ENCODE measurements at places on chromosomes 16 and 17.

- DNase-seq, result no peak
Measured at GRCh38 chr17:1126250-1126797, 53.5 kb downstream of the ABR start.

DNA sequence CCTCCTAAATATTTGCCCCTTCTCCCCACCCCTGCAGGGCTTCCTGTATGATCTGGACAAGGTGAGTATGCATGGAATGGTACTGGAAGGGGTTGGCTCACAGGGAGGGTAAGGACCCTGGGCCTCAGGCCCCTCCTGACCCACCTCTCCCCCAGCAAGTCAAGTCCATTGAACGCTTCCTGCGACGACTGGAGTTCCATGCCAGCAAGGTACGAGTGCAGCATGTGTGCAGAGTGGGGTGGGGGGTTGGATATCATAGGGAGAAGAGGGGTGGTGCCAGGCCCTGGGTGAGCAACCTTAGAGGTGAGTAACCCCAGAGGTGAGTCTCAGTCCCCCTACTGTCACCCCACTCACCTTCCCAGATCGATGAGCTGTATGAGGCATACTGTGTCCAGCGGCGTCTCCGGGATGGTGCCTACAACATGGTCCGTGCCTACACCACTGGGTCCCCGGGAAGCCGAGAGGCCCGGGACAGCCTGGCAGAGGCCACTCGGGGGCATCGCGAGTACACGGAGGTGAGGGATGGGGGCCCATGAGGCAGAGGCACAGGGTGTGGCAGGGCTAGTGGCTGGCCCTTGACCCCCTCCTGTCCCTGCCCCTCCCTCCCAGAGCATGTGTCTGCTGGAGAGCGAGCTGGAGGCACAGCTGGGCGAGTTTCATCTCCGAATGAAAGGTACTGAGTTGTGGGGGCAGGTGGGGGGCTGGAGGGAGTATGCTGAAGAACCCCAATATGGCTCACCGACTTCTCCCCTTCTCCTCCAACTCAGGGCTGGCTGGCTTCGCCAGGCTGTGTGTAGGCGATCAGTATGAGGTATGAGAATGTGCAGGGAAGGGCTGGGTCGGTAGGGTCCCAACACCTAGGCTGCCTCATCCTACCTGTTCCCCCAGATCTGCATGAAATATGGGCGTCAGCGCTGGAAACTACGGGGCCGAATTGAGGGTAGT, 11.3 kb downstream of the RIPOR1 start:
- DNase-seq, result no peak

DNA sequence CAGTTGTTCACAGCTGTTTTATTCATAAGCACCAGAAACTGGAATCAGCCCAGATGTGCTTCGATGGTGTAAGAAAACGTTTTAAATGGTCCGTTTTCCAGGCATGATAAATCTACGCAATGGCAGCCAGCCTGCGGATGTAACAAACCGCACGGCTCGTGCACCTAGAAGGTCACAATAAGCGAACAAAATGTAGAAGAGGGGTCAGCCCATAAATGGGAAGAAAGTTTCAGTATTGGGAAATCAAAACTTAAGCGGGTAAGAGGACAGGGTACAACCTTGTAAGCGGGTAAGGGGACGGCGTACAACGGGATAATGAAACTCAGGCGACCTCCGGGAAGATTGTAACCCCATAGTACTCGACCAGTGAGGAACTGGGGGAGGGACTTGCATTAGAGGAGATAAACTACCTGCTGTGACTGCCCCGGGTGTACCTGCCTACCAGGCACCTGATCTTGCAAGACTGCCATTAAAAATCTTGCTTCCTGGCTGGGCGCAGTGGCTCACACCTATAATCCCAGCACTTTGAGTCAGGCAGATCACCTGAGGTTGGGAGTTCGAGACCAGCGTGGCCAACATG, 66.6 kb downstream of the ANKRD11 start:
- DNase-seq, result no peak

DNA sequence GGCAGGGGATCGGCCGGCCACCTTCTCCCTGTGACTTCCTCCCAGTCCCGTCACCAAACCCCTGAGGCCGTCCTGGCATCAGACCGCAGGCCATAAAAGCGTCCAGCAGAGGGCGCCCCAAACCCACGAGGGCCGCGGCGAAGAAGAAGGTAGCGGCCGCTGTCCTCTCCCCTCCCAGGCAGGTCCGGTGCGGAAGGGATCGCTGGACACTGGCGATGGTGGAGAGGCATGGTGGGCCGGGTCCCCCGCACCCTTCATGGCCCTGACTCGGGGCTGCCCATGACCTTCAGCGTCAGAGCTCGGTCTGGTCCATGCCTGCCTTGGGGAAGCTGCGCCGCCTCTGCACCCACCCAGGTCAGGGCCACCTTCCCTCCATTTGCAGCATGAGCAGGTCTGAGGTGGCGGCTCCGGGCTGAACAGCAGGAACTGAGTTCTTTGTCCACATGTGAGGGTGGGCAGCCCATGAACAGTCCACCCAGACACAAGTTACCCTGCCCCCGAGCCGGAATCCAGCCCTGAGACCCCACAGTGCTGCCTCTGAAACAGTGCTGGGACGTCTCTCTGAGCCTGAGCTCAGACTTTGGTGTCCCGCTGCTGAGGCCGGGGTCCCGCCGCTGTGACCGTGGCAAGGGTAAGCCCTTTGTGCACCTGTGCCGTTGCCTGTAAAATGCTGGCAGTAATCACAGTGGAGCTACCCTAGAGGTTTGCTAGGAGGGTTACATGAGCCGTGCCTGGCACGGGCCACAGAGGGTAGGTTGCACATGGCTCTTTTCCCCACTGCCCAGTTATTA, 40.8 kb upstream of the CMIP start:
- DNase-seq, result peak; percentile 47

DNA sequence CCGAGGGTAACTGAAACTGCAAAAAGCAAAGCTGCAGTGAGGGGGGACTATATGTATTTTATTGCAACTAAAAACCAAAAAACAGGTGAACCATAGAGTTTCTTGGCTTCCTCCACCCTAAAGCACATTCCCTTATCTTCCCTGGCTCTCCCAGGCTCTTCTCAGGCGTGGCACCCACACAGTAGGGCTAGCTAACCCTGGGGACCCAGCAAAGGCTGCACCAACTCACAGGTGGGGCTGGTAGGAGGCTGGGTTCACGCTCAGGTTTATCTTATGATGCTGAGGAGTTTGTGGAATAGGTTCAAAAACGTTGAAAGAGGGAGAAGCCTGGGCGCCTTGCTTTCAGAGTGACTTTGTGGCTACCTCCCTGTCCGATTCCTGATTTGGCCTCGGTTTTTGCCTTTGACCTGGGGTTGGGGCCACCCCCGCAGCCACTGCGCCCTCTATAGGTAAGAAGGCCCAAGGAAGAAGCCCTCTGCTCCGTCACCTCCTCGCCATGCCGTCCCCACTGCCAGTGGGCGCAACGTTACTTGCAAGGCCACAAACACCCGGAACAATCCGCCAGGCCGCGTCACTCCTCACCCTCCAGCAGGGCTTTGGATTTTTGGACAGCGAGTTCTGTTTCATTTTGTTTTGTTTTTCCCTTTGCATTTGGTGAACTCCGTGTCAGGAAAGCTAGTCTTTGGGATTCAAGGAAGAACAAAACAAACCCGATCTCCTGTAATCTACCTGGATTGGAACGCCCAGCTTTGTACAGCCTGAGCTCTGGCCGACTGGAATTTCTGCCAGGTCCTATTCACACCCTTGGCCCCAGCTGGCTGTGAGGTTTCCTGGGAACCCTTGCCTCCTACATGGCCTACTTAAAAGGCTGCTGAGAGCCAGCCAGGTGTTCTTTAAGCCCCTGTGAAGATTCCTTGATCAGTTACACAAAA, 60.8 kb downstream of the TBC1D16 start:
- DNase-seq, result no peak

GRCh38 chr17:17073030-17073564, 30.8 kb downstream of the MPRIP start:
- DNase-seq, result no peak

DNA sequence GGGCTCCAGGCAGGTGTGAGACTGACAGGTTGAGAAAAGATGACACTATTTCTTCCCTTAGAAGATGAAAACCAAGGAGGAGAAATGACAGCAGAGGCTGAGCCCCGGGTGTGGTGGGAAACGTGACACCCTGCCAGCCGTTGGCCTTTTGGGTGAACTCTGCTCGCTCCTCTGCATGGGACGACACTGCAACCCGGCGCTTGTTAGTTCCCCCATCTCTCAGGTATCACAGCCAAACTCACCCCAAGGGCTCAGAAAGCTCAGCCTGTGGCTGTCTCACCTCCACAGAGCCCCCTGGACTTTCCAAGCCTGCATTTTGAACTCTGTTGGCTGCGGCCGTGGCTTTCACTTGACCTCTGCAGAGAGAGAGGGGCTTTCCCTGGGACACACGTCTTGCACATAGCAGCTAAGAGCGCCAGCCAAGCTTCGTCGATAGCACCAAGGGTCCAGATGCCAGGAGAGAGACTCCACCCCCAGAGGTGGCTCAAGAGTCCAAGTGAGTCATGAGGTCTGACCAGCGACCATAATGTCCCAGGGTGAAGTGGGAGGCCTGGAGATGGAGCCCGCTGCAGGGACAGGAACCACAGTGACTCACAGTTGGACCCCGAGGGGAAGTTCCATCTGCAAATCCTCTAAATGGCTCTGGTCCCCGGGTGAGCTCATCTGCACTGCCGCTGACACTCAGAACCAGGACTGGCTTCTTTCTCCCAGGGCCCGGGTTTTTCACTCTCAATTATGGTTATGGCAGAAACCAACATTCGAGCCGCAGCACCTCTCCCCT, 301.9 kb downstream of the SOX9 start:
- DNase-seq, result no peak

Measured in stimulated activated CD8-positive, alpha-beta memory T cell treated with anti-CD3 and anti-CD28 coated beads, Interleukin-15, amount 100 ng/mL, for 4 hours (primary cell).